IMR-90 (cell line): ENCODE measurements at places on chromosomes 3 and 15.

DNA sequence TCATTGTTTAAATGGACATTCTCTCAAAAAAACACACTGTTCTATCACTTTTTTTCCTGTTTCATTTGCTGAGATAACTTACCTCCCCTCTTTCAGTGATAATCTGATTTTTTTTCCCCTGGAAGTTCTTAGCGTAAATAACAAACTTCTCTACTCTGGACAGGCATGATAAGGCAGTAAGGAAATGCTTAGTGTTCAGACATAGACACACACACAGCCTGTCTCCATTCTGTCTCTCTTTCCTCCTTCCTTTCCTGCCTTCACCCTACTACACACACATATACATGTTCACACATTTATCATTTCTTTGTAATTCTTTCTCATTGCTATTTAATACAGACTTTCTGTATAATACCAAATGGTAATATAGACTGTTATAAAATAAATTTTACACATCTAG, 470.8 kb upstream of the ROBO1 start:
- DNase-seq, result no peak

DNA sequence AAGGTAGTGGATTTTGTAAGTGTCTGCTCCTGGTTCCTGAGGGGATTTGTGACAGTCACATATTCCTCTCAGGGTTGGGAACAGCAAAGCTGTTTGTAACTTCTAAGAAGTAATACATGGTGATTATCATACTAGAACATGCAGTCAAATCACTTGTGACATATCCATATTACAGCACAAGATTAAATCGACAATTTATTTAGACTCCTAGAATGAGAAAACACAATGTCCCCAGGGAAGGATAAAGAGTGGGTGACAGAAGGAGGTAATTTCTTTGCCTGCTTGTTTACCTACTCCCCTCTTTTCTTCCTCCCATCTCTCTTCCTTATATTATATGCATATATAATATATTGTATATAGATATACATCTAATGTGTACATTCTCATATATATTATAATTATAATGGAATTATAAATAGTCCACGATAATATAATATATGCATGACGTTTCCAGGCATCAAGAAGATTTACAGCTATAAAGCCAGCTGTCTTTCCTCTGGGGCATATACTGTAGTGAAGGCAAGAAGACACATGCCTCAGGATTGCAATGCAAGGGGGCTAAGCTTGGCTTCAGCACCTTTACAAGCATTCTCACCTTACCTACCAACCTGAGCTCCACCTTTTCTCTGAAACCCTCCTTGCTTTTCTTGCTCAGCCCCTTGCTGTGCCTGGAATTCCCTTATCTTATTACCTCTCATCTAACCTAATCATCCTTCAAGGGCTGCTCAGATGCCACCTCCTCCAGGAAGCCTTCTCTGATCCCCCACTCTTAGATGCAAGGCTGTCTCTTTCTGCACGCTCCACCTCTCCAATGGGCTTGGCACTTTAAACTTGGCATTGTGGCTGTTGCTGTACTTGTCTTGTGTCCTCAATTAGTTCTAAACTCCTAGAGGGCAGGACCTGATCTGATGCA, 73.1 kb upstream of the PIAS1 start:
- no peak for DNase-seq

DNA sequence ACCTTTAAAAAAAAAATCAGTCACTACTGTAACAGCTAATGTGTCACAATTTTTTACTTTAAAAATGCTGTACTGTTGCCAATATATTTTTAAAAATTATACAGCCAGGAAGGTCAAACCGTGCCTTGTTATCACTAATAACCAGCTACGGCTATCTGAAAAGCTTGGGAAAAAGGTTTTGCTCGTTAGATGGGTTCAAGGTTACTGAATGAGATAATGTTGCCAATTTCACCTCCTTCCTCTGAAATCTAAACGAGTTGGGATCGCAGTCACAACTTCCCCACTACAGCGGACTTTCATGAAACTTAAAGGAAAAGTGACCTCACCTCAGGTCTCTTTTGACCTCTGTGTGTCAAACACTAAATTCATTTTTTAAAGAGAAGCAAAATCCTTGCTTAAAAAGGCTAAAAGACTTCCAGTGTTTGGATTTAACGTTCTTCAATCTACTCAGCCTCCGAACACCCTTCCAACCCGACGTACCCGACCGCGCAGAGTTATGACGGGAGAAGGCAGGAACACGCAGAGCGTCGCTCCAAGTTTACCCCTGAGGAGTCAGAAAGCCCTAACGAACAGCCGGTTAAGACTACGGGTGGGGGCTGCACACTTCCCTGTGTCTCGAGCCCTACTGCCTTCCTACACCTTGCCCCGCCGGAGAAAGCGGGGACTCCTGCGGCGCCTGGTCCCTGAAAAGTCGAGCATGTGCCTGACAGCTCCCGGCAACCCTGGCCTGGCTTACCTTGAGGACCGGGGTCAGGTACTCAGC, 860 bp downstream of the ATG3 start:
- DNase-seq, result peak; percentile 87

- DNase-seq, result peak; percentile 77
These were observed 23.0 kb downstream of the CMTM7 start for GRCh38 chr3:32414522-32415202.

DNA sequence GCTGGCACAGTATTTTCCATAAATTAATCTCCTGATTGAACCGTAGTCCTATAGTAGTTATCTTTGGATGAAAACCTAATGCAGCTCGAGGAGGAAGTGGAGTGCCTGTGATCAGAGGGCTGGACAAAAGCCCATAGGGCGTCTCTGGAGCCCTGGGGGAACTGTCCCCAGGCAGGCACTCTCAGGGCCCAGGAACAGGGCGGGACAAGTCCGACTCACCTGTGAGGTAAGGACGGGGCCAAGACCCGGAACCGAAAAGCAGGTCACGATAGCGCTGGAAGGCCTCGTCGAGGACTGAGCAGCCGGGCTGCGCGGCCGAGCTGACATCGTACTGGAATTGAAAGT, 341 bp downstream of the HEXA start:
- DNase-seq, result no peak

GRCh38 chr3:8884630-8885290, 78.5 kb downstream of the RAD18 start:
- no peak for DNase-seq

DNA sequence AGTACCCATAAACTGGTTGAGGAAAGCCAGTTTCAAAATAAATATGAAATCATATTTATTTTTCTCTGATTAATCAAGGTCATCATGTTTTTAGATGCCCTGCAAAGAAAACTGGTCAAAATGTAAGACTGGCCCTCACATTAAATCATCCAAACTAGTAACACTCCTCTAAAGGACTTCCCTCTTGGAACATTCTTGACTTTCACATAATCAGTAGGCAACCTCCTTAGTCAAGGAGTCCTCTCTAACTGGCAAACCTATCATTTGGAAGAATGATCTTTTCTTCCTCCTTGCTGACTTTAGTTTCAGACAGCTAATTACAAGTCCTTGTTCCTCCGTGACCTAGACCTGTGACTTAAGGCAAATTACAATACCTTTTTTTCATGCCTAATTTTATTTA, 82.5 kb upstream of the DCBLD2 start:
- DNase-seq, result no peak

DNA sequence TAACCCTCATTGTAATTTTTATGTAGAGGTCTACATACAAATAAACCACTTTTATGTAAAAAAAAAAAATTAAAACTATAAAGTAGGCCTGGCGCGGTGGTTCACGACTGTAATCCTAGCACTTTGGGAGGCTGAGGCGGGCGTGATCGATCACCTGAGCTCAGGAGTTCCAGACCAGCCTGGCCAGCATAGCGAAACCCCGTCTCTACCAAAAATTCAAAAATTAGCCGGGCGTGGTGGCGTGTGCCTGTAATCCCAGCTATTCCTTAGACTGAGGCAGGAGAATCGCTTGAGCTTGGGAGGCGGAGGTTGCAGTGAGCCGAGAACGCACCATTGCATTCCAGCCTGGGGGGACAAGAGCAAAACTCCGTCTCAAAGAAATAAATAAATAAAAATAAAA, 766 bp upstream of the SLC12A6 start:
- DNase-seq, result no peak

DNA sequence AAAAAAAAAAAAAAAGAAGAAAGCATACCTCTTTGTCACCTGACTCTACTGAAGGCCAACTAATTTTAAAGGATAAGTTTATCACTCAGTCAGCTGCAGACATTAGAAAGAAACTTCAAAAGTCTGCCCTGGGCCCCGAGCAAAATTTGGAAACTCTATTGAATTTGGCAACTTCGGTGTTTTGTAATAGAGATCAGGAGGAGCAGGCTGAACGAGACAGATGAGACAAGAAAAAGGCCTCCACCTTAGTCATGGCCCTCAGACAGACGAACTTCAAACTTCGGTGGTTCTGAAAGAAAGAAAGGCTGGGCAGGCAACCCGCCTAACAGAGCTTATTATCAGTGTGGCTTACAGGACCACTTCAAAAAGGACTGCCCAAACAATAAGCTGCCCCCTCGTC, 18.5 kb downstream of the GLDN start:
- no peak for DNase-seq
